Ecto neural progenitor cell (in vitro differentiated cells): ENCODE measurements at places on chromosomes 2 and 18.

- no peak for DNase-seq
Measured at GRCh38 chr2:181141676-181142075, 161.3 kb downstream of the UBE2E3 start.

- no peak for DNase-seq
Measured at GRCh38 chr2:53114582-53114981, 653.0 kb upstream of the CHAC2 start.

DNA sequence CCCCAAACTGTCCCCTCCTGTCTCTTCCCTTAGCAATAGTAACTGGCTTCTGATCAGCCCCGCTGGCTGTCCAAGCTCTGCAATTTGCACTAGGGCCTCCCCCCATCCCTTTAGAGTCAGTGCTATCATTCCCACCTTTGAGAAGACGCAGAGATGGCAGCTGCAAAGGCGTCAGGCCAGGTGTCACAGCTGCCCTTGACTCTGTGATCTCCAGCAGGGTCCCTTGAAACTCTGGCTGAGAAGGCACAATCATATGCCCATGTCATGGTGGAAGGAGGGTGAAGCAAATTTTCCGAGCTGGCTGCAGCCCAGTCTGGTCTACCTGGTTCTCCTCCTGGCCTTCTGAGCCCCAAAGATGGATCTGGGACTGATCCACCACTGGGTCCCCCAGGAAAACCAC, 49.2 kb upstream of the TEX51 start:
- DNase-seq, result no peak

- no peak for DNase-seq
Measured at GRCh38 chr2:117718048-117718447, 96.4 kb upstream of the DDX18 start.

- no peak for DNase-seq
Measured at GRCh38 chr2:219457784-219458369, 23.2 kb downstream of the SPEG start.

- DNase-seq, result no peak
Measured at GRCh38 chr18:51568151-51568550, 370.7 kb upstream of the MEX3C start.

GRCh38 chr2:117717072-117717471, 97.4 kb upstream of the DDX18 start:
- no peak for DNase-seq

GRCh38 chr2:45278365-45279078, 269.3 kb upstream of the SIX2 start:
- DNase-seq, result no peak

- peak; percentile 51 for DNase-seq
Measured at GRCh38 chr2:53969968-53970723, 647 bp downstream of the PSME4 start.

- no peak for DNase-seq
Measured at GRCh38 chr2:151523850-151524249, 114.1 kb downstream of the RIF1 start.

- DNase-seq, result no peak
Measured at GRCh38 chr2:19022334-19022733, 336.1 kb downstream of the OSR1 start.

- no peak for DNase-seq
Measured at GRCh38 chr18:44996261-44996660, 315.6 kb downstream of the SETBP1 start.
